Fibroblast of lung (primary cell): ENCODE measurements at places on chromosomes 3 and 15. TPM values are rescaled to one million over a fixed set of nuclear protein-coding genes. Genes with fewer than 3 reads are reported as not detected.

DNA sequence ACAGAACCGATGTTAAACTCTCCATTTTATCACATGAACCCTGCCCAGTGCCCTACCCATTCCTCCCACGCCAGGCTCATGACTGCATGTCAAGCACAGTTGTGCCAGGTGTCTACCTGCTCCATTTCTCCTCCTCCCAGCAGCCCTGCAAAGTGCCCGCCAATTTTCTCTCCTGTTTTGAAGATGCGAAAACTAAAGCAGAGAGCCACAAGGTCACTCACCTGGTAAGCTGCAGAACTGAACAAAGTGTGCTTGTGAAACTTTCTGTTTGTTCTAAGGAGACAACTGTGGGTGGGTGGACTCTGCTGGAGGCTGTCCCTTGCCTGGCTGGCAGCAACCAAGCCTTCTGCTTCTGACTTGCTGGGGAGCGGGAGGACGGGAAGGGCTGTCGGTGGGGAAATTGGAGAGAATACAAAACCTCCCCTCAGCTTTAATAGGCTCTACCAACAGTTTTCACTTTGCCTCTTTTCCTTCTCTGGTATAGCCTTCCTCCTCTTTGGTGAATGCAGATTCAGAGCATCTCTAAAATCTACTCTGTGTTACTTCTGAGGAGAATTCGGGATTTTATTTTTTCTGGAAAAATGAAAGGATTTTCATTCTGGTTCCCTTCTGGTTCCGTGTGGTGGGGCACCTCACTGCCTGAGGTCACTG, 23.0 kb downstream of the LIMD1 start:
- DNase-seq = no peak

- DNase-seq = no peak
Measured at GRCh38 chr15:68385671-68386586, 46.0 kb downstream of the ITGA11 start.

CAMK2N2 gene
- under 0.01 TPM in 1 of 2 replicates, not detected in the other for total RNA-seq

DNA sequence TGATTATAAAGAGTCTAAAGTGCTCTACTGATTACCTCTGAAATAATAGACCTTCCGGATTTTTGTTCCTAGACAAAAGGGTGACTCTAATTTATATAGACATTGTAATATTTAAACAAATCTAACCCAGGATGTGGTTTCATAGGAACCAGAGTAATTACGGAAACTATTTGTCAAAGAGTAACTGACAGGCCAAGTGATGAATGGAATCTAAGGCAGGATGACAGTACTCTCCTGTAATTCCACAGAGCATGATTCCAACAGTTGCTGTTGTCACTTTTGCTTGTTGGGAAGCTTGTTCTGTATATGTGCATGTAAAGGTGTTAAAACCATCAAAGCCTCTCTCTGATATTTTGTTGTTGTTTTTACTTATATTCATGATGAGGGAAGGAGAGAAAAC, 1141.0 kb downstream of the IGSF11 start:
- DNase-seq = peak; percentile 64

DNA sequence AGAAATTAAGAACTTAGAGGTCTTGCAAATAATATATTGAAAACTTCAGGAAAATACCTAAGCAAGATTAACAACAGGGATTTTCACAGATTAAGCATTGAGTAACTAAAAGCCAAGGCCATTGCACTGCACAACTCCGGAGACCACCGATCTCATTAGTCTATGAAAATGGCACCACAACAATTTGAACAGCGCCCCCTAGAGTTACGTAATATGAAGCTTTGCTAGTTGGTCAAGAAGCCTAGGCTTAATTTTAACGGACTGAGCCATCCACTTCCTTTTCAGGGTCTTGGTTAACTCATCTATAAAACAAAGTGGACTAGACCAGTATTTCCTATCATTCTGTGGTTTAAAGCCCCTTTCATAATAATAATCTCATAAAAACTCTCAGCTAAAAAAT, 24.8 kb downstream of the TMEM212 start:
- no peak for DNase-seq
